ENCODE measurements at places on chromosomes 1 and 21. TPM values are rescaled to one million over a fixed set of nuclear protein-coding genes. Genes with fewer than 3 reads are reported as not detected.
A peak's percentile ranks its signal among the peaks of the same experiment; 100 is the strongest.

GRCh38 chr1:45359882-45360513 is 19.8 kb upstream of the MUTYH start:
- no peak overlapping the region for H3K4me3 ChIP-seq
- H3K4me1 ChIP-seq = no peaks in the 10 kb centered on the region
- H3K36me3 ChIP-seq = no peaks in the 10 kb centered on the region
- peak; percentile 38 for DNase-seq
- H3K27me3 ChIP-seq = no peaks in the 10 kb centered on the region

Gene TEDDM1
- total RNA-seq = not detected

Gene RIPPLY3
- total RNA-seq = not detected

Gene PEA15
- total RNA-seq = 470 TPM

Gene PRCC
- 75.5 TPM for total RNA-seq

Gene SRGAP2B
- total RNA-seq = 75.0 TPM

Gene CSMD2
- total RNA-seq = 11.1 TPM

DNA sequence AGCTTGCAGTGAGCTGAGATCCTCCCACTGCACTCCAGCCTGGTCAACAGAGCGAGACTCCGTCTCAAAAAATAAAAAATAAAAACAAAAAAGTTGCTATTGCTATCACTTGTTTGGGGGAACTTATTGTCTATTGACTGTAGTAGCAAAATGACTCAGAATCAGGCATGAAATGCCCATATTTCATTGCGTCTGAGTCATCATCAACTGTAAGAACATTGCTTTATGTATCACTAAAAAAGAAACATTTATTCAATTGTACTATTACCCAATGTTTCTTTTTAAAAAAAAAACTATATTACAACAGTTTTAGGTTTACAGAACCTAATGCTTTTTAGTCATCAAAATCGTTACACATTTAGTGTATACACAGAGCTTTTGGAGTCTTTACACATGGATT is 91.0 kb upstream of the FMN2 start:
- peak; percentile 53 for DNase-seq
- H3K27me3 ChIP-seq = peaks cover 12% of the 10 kb centered on the region
- H3K4me3 ChIP-seq = no peak overlapping the region
- no peaks in the 10 kb centered on the region for H3K4me1 ChIP-seq
- no peaks in the 10 kb centered on the region for H3K36me3 ChIP-seq

- H3K36me3 ChIP-seq = no peaks in the 10 kb centered on the region
- H3K27ac ChIP-seq = no peak overlapping the region
- DNase-seq = no peak
- H3K4me3 ChIP-seq = no peak overlapping the region
Measured at GRCh38 chr1:47935856-47936255, 61.3 kb downstream of the TRABD2B start.

- H3K4me3 ChIP-seq = no peak overlapping the region
- H3K4me1 ChIP-seq = peaks cover 10% of the 10 kb centered on the region
- no peaks in the 10 kb centered on the region for H3K36me3 ChIP-seq
- DNase-seq = no peak
- H3K27ac ChIP-seq = no peak overlapping the region
Measured at GRCh38 chr1:245096311-245097066, 58.3 kb upstream of the KIF26B start.

DNA sequence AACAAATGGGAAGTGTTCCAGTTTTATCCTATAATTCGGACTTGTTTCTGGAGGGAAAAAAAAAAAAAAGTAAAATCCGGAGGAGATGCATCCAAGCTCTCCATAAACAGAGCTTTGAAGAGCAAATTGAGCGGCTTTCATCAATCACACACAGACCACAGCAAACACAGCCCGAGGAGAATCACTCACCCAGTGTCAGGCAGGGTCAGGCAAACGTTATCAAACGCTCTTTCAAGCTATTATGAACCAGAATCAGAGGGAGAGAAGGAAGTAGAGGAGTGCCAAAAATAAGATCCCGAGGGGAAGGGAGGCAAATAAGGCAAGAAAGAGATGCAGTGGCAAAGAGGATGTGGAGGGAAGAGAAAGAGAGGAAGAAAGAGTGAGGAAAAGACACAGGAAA is 188.3 kb upstream of the CAMK1G start:
- no peaks in the 10 kb centered on the region for H3K36me3 ChIP-seq
- DNase-seq = no peak
- H3K4me1 ChIP-seq = peaks cover 17% of the 10 kb centered on the region
- H3K4me3 ChIP-seq = no peak overlapping the region
- H3K27me3 ChIP-seq = no peaks in the 10 kb centered on the region
- H3K27ac ChIP-seq = no peak overlapping the region
